Naive B cell (primary cell): ENCODE measurements at places on chromosomes 3 and 15.

GRCh38 chr15:30859091-30859874 lies 44.4 kb upstream of the FAN1 start:
- DNase-seq = peak; percentile 3

DNA sequence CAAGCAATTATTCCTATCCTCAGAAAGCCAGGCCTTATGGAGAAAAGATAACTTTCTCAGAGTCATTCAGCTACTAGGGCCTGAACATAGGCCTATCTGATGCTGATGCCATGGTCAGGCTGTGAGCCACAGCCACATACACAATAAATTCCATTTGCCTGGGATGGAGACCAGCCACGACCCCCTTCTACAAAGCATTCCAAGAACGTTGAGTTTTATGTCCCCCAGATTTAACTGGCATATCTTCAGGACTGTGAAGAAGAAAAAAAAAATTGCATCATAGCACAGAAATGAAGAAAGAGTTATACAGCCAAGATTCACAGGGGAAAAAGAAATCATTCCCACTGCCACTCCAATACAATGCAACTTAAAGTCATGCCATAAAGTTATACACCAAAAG lies 100.0 kb downstream of the THBS1 start:
- DNase-seq = no peak

- peak; percentile 52 for DNase-seq
Measured at GRCh38 chr15:80970018-80970657, 19.5 kb downstream of the MESD start.

DNA sequence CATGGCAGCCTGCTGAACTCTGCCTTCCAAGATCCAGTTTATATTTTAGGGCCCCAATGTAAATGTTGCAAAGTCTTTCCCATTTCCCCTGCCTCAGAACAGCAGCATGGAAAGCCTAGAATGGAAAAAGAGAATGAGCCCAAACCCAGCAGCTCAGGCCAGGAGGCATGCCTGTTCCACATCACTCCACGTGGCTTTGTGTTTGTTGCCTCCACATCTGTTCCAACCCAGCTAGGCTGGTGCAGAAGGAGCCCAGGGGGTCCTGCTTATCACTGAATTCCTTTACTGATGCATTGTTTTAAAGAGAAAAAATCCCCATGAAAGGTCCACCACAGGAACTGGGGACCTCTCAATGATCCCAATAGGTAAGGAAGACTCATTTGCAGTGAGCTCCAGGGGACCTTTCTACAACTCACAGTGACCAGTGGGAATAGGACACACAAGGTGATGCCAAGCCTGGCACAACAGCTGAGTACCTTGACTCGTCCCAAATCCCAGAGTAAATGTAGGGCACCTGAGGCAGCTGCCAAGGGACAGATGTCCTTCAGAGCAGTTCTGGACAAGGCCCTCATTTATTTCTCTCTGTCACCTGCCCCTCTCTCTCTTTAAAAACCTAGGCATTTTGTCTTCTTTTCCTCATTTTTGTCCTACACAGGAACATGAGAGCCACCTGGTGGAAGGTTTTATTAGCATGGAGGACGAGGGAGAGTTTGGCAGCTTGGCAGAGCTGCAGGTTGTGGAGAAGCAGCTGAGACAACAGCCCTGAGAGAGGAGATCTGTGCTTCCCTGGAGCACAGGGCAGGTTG lies 41.7 kb upstream of the ADAMTS17 start:
- no peak for DNase-seq

DNA sequence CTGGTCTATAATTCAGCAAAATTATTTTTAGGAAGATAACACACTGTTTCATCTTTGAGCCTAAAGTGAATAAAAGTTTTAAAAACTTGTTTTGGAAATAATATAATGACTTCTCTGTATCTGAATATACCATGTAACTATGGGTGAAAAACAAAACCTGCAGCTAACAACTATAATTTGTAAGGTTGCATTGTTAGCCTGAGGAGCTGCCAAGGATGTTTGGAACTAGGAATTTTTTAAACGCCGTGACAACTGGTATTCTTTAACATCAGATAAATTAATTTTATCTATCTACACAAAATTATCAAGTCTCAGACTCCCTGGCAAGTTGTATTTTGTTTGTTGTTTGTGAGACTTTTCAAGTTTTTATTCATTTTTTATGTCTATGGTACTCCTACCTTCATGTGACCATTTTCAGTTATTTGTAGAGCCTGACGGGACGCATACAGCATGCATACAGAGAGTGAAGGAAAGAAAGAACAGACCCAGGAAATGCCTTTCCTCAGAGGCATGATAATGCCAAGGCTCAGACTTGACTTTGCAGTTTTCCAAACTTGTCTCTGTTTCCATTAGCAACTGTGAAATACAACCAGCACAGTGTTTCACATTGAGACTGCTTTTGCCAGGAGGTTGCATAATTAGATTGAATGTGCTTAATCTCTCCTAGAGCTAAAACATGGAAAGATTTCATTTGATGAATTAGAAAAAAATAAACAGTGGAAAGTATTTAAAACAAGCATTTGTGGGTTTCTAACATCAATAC lies 60.8 kb upstream of the ARHGEF26 start:
- DNase-seq = no peak

GRCh38 chr3:119219069-119219468 lies 21.6 kb downstream of the B4GALT4 start:
- peak; percentile 15 for DNase-seq
